ENCODE measurements at places on chromosomes 3 and 15. TPM values are rescaled to one million over a fixed set of nuclear protein-coding genes. Genes with fewer than 3 reads are reported as not detected.

Gene TRAT1
- not detected for total RNA-seq

Gene WDR72
- total RNA-seq: 7.6 TPM

Gene B2M
- total RNA-seq: 438 TPM

Gene RFT1
- 27.8 TPM for total RNA-seq

Gene PP2D1
- total RNA-seq: not detected

Gene RGMA
- 0.39 TPM for total RNA-seq

Gene SLC24A1
- 5.5 TPM for total RNA-seq

Gene HTR3E
- not detected for total RNA-seq

Gene ACKR2
- total RNA-seq: not detected

Gene TTC23
- total RNA-seq: 11.2 TPM

Gene GOLGA6L1
- not detected for total RNA-seq

Gene GOLGA6B
- total RNA-seq: 0.09 TPM

Gene MIX23
- total RNA-seq: 57.7 TPM

Gene SAMMSON
- not detected for total RNA-seq

Gene TPM1
- 572 TPM for total RNA-seq

Gene DNAH1
- total RNA-seq: 0.85 TPM
